NCI-H2029 treated with DMSO at 0.1 percent for 48 hours (cell line): ENCODE measurements at places on chromosomes 5 and 9.

- DNase-seq: no peak
These were observed 28.8 kb downstream of the AHRR start for GRCh38 chr5:350355-350754.

- DNase-seq: peak; percentile 80
These were observed 10.4 kb downstream of the AMACR start for GRCh38 chr5:33997331-33997983.

DNA sequence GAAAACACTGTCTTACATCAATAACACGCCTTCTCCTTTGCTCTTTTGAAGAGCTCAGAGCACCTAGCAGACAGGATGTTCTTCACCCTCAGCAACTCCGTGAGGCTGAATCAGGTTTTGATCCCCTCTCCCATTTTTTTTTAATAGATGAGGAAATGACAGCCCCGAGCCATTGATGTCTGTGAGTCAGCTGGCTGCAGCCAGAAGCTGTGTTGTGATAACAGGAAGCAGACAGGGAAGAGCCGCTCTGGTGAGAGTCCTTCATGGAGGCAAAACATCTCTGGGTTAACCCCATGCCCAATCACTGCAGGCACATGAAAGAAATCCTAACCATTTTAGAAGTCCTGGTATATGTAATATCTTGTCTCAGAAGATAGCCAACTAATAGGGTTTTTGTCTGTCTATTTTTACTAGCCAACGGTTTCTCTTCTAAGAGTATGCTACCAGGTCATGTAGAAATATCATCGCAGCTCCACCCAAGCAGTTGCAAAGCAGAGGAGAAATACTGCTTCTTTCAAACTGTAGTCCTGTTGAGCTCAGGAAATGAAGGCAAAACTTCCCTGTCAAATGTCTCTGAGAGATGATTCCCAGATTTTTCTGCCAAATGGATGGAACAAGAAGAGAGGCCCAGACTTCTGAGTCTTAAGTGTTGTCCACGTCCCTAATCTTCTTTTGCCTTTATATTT, 568.9 kb downstream of the CCDC171 start:
- DNase-seq: no peak

DNA sequence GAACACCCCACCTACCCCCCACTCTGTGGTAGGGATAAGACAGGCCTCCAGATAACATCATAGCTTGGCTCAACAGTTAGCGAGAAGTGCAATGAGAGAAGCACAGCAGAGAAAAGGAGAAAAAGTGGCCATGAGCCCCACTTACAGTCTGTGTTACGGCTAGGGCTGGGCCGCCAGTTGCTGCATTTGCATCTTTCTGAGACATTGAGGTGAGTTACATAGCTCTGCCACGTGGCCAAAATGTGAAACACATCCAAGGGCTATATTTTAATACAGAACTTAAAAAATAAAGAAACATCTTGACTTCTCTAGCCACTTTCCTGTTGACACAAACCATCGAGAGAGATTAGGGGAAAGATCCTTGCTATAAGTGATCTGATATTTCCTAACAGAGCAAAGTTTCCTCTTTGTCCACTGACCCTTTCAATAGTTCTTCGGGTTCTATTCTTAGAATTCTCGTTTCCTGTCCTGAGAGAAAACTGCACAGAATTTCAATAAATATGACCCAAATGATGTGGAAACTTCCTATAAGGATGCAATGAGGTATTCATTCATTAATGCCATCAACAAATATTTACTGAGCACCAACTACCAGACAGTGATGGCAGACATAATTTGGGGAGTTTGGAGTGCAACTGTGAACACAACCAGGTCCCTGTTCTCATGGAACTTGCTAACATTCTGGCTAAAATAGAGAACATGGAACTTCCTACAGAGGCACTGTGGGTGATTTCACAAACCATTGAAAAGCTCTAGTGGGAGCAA, 3.2 kb upstream of the TLE4 start:
- DNase-seq: no peak

DNA sequence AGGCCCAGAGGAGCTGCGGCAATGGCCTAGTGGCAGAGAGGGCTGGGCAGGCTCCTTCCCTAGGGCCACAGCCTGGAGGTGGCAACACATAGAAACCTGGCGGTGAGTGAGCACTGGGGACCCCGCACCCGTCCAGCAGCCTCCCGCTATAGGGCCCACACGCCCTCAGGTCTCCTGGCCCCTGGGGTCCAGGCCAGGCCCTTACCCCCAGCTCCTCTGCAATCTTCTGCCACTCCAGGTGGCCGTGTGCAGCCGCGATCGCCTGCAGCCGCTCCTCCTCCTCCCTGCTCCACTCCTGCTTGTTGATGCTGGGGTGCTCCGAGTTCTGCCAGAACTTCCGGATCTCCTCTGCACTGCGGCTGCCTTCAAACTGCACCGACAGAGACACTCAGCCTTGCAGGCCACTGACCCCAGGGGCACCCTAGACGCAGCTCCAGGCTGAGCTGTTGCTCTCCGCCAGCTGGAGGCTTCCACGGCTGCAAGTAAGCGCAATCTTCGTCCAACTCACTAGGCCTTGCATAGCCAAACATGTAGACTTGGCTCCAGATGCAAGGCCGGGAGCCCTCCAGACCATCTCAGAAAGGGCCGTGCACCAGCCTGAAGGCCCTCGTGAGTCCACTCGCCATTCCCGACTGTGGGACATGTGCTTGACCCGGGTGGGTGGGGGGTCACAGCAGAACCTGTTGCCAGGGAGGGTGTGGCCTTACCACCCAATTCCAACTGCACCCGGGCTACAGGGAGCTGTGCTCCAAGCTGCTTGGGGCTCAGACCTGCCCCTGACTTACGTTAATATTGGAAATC, 8.0 kb downstream of the SNAPC4 start:
- DNase-seq: no peak

GRCh38 chr9:34431667-34432066, 26.7 kb downstream of the FAM219A start:
- DNase-seq: no peak

GRCh38 chr9:23746317-23746716, 79.7 kb downstream of the ELAVL2 start:
- no peak for DNase-seq

DNA sequence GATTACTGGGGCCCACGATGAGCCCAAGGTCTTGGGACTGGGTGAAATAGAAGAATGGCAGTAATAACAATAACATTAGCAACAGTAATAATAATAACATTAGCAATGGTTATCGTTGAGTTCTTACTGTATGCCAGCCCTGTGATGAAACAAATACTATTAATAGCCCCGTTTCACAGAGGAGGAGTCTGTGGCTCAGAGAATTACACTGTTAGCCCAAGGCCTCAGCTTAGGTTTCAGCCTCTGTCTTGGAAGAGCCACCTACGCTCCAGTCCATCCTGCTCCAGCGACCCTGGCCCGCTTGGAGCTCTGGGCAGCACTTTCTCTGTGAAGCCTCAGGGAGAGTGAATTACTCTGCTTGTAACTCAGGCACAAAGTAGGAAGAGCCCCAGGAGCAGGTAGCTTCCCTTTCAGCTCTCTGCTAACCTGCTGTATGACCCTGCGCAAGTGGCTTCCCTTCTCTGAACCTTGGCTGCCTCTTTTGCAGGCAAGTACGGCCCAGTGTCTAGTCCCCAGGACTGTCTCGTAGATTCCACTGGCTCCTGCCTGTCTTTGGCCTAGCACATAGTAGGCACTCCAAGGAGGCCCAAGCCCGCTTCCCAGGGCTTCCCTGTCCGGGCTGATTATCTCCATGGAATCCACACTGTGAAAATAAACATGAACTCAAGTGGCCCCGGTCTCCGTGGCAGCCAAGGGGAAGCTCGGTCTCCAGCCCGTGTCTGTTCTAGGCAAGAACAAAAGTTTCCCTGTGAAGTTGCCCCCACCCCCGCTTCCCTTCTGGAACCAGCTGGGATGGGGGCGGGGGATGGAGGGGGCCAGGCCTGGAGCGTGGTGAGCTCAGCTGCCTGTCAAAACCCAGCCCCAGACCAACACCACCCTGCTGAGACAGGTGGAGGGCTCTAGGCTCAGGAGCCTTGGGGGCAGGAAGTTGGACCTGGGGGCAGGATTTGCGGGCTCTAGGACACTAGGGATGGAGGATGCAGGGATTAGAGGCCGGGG, 26.2 kb upstream of the LMX1B start:
- DNase-seq: no peak

- DNase-seq: no peak
These were observed 22.7 kb upstream of the CLK4 start for GRCh38 chr5:178649580-178649979.

DNA sequence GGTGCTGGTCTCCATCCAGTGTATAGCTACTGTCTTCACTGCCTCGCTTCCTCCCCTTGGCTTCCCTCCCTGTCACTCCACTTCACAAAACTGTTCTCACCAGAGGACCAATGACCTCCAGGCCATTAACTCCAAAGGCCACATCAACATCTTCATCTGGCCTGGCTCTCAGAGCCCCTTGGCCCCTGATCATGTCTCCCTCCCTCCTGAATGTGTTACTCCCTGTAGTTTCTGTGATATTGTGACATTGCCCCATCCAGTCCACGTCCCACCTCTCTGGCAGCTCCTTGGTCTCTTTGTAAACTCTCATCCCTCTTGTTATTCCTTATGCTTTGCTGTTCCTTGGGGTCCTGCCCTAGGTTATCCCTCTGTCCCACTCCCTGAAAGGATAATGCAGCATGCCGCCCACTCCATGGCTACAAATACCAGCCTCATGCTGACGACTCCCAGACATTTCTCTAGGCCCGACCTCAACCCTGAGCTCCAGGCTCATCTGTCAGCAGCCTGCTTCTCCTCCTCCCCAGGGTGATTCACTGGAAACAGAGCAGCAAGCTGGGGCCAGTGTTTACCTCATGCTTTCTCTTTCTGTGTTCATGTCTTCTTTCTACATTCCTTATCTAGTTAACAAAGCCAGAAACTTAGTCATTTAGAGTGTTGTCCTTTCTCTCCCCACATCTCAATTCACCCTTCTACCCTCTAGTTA, 312.2 kb downstream of the SPOCK1 start:
- DNase-seq: no peak

DNA sequence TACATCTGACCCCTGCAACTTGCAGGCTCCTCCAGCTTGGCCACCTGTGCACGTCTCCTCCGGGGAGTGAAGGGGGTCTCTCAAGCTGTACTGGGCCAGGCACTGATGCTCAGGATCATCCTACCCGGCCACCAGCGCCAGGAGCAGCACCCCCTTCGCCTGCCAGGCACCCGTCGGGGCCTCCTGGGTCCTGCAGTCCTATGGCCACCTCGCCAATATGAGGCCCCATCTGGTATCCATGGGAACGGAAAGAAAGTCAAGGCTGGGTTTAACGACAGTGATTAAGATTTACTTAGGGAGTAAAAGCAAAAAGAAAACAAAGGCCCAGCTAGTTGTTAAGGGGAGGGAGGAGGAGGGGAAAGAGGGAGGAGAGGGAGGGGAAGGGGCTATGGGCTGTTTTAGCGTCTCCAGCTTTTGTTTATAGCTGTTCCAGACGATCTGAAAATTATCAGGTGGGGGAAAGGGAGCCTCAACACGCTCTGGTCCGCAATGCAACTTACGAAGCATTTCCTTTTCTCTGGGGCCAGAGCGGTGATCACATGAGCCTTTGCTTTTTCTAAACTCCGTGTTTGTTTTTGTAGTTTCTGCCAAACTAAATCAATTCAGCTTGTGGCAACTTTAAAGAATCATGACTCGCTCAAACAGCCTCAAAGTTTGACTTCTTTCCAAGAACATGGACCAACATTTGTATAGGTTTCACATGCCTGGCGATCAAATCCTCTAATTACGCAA, 132.4 kb downstream of the ROR2 start:
- DNase-seq: no peak

- DNase-seq: no peak
These were observed 439.9 kb upstream of the CHD1 start for GRCh38 chr5:99368726-99369125.

- DNase-seq: no peak
These were observed 1.4 kb downstream of the MARCHF3 start for GRCh38 chr5:127028822-127029457.
